ENCODE measurements at places on chromosomes 3 and 15.
A peak's percentile ranks its signal among the peaks of the same experiment; 100 is the strongest.

GRCh38 chr15:88897456-88898194, 2.3 kb upstream of the HAPLN3 start:
- DNase-seq: peak; percentile 77

- DNase-seq: no peak
Measured at GRCh38 chr3:79598594-79598993, 169.2 kb downstream of the ROBO1 start.

- DNase-seq: no peak
Measured at GRCh38 chr3:159856590-159857104, 132.0 kb upstream of the IL12A start.

DNA sequence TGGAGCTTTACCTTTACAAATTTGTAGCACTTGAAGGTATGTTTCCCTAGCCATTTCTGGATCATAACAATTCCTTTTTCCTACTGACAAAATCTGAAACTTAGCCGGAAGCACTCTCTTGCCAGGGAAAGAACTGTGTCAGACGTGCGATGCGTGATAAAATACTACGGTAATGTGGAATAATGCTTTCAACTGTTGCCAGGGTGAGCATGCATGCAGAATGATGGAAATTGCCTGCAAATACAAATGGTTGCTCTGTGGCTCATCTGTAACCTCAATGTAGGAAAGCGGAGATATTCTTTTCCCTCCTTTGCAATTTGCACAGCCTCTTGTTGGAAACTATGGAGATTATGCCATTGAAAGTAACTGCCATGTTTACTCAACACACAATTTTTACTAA, 736.5 kb upstream of the CFAP20DC start:
- no peak for DNase-seq

- no peak for DNase-seq
Measured at GRCh38 chr3:171268677-171269076, 191.5 kb downstream of the TNIK start.

GRCh38 chr3:130941793-130942192, 47.9 kb downstream of the ATP2C1 start:
- no peak for DNase-seq

- no peak for DNase-seq
Measured at GRCh38 chr15:63970621-63971426, 75.5 kb downstream of the DAPK2 start.

DNA sequence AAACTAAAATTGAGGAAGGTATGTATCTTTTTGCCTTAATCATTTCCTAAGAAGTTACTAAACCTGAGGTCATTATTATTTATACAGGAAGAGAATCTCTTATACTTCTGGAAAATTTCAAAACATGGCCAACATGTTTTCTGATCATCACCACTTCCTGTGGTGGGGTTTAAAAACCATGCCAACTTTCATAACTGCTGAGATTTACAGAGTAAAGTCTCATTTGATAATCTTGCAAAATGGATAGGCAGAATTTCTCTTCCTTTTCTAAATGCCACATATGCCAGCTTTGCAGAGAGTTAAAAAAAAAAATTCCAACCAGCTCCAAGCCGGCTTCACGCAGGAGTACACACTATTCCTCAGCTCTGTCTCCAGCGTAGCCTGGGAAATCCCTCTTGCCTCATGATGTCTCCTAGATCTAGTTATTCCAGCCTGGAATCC, 124.3 kb upstream of the SPRED1 start:
- DNase-seq: no peak

- no peak for DNase-seq
Measured at GRCh38 chr3:63940389-63940757, 28.2 kb upstream of the SCAANT1 start.

- no peak for DNase-seq
Measured at GRCh38 chr15:78243491-78243941, 9.2 kb upstream of the ACSBG1 start.

GRCh38 chr3:108985844-108986243, 32.2 kb upstream of the GUCA1C start:
- DNase-seq: no peak

DNA sequence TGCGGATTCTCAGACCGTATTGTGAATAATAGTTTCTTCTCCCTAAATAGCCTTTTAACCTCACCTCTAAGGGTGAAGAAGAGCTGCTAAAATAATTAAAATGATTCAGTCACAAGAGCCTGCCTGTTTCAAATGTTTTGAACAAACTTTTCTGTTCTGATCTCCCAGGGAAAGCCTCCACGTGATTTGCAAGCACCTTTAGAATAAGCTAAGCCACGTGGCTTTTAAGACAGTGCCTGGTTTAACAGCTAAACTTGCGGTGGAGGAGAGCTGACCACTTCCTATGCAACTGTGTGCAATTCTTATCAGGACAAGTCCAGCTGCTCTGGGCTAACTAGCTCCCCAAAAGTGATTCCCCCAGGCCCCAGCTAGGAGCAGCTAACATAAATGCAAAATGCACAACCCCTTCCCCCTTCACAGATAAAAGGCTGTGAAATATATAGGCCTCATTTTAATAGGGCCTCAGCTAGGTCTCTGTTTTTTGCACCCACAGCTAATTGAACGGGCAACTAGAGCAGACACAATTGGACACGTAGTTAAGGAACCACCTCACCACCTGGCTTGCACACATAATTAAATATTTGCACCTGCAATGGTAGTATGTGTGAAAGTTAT, 401.2 kb upstream of the NR2F2 start:
- DNase-seq: no peak

DNA sequence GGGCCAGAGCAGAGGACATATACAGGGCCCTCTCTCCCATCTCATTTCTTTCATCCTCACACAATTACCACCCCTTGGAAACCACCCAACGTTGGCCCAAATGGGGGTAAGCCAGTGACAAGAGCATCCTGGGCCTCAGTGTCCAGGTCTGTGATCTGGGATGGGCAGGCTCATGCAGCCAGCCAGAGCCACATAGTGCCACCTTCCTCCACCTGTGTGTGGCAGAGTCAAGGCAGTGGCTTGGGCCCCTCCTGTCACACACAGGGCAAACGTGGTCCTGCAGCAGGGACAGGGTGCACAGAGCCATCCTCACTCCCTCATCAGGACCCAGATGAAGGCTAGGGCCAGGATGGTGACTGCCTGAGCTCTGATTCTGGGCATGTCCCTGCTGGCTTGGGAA, 2.3 kb upstream of the MYL3 start:
- DNase-seq: no peak

GRCh38 chr15:58473724-58474123, 41.9 kb downstream of the LIPC start:
- DNase-seq: no peak

DNA sequence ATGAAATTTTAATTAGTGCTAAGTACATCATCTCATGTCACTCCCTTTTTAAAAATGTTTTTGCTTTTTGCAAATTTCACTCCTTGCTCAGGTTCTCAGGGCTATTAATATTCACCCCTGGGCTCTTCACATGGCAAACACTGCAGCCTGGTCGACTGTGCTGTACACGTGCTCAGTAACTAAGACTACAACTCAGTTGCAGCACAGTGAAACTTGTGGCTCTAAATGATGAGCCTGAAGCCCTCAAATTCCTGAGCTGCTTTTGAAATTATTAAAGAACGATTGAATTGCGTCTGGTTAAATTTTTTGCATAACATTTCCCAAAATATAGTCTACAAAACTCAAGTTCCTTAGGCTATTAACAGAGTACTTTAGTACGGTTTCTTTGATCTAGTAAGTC, 159.3 kb upstream of the C2CD4B start:
- no peak for DNase-seq

DNA sequence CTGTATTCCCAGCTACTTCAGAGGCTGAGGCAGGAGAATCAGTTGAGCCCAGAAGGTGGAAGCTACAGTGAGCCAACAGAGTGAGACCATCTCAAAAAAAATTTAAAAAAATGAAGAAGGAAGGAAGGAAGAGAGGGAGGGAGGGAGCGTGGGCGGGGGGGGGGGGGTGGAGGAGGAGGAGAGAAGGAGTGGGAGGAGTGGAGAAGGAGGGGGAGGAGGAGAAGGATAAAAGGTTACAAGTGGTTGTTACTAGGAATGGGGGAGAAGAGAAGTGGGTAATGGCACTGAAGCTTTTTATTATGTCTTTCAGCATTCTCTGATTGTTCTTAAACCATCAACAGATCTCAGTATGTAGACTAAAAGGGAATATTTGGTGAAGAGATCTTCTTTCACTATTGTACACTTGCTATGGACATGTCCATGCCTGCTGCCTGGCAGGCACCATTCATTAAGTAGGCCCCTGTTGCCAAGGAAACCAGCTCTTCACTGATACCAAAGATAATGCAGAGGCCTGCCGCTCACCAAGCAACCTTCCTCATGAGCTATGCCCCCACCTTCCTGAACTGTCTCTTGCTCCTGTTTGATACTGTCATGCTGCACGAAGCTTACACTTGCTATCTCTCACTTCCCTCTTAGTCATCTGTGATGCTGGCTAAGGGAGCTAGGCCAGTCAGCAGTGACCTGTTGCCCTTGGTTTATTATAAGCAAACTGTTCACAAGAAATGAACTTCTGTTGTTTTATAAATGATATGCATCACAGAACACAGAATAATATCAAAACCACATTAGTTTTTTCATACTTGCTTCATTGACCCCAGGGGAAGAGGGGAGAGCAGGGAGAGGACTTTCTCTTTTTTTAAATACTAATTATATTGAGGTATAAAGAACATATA, 23.1 kb downstream of the EPM2AIP1 start:
- no peak for DNase-seq

DNA sequence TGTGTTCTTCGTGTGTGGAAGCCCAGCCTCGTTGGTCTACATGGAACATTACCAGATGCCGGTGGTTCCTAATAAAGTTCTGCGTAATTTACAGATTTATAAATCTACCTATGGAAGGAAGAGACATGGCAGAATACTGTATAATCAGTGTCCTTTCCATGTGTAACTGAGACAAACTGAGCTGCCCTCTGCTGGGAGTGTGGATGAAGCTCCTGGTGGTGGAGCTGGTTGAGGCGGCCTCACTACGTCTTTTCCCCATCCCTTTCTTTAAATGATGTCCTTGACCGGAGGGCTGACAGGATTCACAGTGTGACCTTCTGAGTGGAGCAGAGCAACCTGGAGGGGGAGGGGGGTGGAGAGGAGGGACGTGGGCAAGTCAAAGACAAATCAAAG, 267.0 kb upstream of the CHRM5 start:
- DNase-seq: no peak

- DNase-seq: no peak
Measured at GRCh38 chr3:170483485-170484262, 65.0 kb downstream of the CLDN11 start.

- DNase-seq: peak; percentile 9
Measured at GRCh38 chr3:186824430-186825139, 17.9 kb upstream of the ADIPOQ start.

DNA sequence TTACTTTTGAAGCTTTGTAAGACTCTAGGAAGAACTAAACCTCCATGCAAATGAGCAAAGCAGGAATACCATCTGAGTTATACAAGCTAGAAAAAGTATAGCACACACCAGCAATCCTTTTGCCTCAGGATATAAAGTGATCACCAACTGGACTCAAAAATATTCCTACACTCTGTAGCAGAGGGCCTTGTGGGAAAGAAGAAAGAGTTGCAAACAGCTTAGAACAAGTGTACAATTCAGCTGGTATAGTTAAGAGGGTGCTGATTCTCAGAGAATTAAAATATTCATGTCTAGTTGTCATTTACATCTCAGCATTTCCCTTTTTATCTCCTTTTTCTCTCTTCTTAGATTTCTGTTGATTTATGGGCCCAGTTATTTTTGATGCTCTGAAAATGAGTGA, 248.4 kb downstream of the GAP43 start:
- DNase-seq: no peak

DNA sequence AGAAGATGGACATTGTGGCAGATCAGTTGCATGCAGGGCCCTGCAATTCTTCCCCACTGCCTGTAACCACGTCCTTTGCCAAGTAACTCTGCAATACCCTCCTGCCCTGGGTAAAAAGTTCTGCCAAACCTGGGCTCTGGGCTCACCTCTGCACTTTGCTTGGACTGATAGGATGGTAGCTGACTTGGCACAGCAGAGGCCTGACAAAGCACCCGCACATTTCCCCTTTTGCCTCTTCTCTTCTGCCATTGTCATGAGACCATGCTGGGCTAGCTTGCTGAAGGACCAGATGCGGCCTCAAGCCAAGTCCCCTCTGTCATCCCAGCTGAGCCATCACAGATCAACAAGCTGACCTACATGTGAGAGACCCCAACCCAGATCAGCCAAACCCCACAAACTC, 122.4 kb downstream of the SMAD6 start:
- DNase-seq: no peak

DNA sequence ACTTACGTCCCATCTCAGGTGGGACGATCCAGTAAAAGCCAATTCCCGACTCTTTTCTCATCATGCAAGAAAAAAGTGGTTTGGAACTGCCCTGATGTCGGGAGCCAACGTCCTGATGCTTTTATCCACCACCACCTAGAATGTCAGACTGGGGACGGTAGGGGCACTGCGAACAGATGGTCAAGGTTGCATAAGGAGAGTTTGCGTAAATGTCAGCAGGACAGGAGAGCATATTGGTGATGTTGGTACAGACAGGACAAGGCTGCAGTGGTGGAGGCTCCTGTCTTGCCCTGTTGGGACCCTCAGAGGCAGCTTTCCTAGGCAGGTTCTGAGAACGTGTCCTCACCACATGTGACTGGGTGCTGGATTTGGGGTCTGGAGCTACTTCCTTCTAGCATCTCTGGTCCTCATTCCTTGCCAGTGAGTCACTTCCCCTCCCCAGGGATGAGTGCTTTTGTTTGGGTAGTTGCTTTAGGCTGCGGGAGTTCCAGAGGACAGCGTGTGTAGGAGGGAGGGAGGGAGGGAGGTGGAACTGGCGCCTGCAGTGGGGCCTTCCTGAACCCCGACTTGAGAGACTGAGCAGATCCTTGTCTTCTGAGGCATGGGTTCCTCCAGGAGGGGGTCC, 21.0 kb downstream of the THSD4 start:
- DNase-seq: no peak

GRCh38 chr3:53238051-53238850, 17.6 kb downstream of the TKT start:
- no peak for DNase-seq

DNA sequence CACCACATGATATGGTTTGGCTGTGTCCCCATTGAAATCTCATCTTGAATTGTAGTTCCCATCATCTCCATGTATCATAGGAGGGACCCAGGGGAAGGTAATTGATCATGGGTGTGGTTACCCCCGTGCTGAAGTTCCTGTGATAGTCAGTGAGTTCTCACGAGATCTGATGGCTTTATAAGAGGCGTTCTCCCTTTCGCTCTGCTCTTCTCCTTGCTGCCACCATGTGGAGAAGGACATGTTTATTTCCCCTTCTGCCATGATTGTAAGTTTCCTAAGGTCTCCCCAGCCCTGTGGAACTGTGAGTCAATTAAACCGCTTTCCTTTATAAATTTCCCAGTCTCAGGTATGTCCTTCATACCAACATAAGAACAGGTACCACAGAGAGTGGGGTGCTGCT, 21.9 kb downstream of the OSTN start:
- no peak for DNase-seq

- no peak for DNase-seq
Measured at GRCh38 chr3:42684632-42685362, 540 bp upstream of the KLHL40 start.
